NCI-H187 (cell line): ENCODE measurements at places on chromosomes 4 and X.

GRCh38 chrX:67613996-67614395 lies 70.2 kb downstream of the AR start:
- DNase-seq = no peak

DNA sequence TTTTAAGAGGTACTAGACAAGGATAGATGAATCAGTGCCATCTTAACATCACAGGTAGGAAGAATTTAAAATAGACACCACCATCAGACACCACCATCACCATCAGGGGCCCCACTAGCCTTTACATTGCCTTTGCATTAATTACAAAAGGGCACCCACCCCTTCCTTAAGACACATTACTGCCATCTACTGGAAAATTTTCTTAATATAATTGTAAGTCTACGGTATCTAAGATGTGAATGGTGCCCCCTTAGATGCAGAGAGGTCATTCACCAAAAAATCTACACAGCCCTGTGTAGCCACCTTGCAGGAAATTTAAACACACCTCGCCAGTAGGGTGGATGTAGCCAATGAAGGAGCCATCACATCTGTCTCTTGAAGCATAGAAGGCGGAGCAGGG lies 184.1 kb downstream of the MID1IP1 start:
- DNase-seq = no peak

DNA sequence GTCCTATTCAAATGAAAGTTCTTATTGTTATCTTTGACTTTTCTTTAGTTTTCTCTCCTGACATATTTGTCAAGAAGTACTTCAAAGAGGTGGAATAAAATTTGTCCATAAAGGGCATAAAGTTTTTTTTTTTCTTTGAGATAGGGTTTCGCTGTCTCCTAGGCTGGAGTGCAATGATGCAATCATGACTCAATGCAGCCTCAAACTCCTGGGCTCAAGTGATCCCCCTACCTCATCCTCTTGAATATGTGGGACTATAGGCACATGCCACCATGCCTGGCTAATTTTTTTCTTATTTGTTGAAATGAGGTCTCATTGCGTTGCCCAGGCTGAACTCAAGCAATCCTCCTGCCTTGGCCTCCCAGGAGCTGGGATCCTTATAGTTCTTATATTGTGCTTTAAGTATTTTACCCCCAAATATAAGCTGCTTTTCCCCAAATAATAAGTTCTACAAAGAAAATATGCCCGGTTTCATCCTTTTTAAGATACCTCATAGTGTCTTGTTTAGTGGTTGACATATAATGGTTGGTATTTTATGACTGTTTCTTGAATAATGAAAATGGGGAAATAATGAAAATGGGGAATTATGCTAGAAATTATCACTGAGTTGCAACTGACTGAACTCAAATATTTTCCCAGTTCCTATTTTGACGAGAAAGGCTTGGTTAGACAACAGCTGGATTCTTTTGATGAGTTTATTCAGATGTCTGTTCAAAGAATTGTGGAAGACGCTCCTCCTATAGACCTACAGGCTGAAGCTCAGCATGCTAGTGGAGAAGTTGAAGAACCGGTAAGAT lies 11.6 kb downstream of the POLR2B start:
- DNase-seq = no peak

- no peak for DNase-seq
These were observed 175.6 kb upstream of the GPC4 start for GRCh38 chrX:133590703-133591505.

DNA sequence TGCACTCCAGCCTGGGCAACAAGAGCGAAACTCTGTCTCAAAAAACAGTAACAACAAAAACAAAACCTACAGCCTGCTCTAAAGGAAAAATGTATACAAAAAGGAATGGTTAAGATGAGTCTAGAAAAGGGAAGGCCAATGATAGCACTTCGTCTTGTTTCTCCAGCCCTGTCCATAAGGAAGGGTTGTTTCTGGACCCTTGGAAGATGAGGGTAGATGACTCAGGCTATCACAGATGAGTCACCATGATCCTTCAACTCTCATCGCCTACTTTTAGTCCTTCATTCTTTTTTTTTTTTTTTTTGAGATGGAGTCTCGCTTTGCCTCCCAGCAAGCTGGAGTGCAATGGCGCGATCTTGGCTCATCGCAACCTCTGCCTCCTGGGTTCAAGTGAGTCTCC lies 8.8 kb downstream of the PLA2G12A start:
- no peak for DNase-seq

DNA sequence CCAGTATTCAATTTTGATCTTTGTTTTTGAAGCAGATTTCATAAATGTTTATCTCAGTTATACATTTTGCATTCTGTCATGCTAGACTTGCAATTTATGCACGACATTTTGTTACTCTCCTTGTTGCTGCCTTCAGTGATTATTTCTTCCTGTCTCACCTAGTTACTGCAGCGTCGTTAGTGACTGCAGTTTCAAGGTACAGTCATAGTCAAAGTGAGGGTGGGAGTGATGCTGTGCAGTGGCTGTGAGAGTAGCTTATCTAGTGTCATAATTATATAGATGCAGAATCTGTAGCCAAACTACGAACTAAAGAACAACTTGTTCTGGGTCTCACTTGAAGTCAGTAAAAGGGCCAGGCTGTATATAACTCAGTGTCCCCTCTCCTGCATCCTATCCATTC lies 69.8 kb downstream of the GPR101 start:
- no peak for DNase-seq

DNA sequence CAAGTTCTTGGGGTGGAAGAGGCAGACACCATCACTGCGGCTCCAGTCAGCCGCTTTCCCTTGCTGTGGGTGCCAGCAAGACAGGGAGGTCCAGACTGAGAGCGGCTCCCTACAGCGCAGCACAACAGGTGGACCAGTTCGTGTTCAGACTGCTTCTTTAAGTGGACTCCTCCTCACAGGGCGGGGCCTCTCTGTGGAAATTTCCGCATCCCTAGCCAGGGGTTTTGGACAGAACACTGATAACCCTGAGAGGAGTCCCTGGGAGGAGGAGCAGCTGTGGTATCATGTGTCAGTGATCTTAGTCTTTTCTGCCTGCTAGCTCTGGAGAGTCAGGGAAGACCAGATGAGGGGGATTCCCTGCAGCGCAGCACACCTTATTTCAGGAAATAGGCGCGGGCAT lies 48.5 kb downstream of the MAGEC2 start:
- DNase-seq = no peak

- no peak for DNase-seq
These were observed 959.1 kb upstream of the LCORL start for GRCh38 chr4:18980516-18981233.

DNA sequence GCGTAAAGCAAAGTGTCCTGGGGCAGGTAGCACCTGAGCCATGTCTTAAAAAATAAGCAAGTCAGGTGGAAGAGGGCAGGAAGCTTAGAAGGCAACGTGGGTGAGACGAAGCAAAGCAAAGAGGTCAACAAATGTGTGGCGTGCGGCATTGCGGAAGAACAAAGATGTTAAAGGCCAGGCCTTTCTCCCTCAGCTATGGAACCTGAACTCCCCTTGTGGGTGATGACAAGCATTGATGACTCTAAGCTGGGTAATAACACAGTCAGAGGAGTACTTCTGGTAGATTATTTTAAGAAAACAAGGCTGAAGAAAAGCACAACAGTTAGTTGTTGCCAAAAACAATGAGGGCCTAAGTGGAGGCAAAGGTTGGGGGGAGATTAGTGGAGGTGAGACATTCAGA lies 29.0 kb upstream of the SORBS2 start:
- no peak for DNase-seq

- no peak for DNase-seq
These were observed 65.0 kb downstream of the CPZ start for GRCh38 chr4:8657381-8658088.
